Smooth muscle cell of the pulmonary artery (primary cell): ENCODE measurements at places on chromosomes 16 and 17. TPM values are rescaled to one million over a fixed set of nuclear protein-coding genes. Genes with fewer than 3 reads are reported as not detected.

The HOXB7 gene
- total RNA-seq, result 1.6 and 1.8 TPM in 2 replicates

The CNTD1 gene
- total RNA-seq, result 0.07 and 0.36 TPM in 2 replicates

The SLC7A6OS gene
- 13.0 and 14.7 TPM in 2 replicates for total RNA-seq

The TP53TG3B gene
- total RNA-seq, result not detected in 2 replicates

The MYLK3 gene
- 0.13 and 0.26 TPM in 2 replicates for total RNA-seq

The ALOX12 gene
- not detected in 2 replicates for total RNA-seq

The MT1E gene
- 86.1 and 156 TPM in 2 replicates for total RNA-seq

The RARA gene
- 19.7 and 20.8 TPM in 2 replicates for total RNA-seq

The TBC1D26 gene
- total RNA-seq, result 0.30 and 0.39 TPM in 2 replicates

The KRTAP3-2 gene
- total RNA-seq, result not detected in 2 replicates

The ENPP7 gene
- not detected in 2 replicates for total RNA-seq
